Stimulated activated CD8-positive, alpha-beta memory T cell treated with anti-CD3 and anti-CD28 coated beads, Interleukin-7, amount 100 ng/mL, for 1 hour (primary cell): ENCODE measurements at places on chromosomes 2 and 18.

- DNase-seq: no peak
Observed at GRCh38 chr2:137857881-137858280, 106.4 kb upstream of the HNMT start.

DNA sequence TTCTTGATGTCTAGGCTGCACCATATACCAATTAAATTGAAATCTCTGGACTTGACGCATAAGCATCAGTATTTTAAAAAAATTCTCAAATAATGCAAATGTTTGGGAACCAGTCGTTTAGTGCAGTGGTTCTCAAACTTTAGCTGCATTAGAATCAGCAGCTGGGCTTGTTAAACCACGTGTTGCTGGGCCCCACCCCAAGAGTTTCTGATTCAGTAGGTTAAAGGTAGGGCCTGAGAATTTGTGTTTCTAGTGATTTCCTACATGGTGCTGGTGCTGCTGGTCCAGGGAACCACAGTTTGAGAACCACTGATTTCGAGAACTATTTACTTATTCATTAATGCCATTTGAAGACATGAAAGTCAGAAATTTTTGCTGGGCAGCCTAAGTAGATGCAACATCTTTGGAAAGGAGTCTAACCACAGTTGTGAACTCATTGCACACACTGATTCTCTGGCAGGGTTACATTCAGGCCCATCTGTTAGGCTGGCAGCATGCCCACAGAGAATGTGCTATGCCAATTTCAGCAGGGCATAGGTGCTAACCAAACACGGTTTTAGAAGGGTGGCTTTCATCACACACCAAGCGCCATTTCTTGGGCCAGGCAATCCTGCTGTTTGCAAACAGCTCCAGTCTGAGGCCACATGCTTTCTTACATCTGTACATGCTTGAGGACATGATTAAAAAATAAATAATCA lies 26.4 kb upstream of the ATP5MC3 start:
- DNase-seq: no peak

- DNase-seq: no peak
Observed at GRCh38 chr2:42001711-42002201, 46.1 kb upstream of the PKDCC start.

GRCh38 chr2:19911808-19912509 lies 10.2 kb upstream of the TTC32 start:
- DNase-seq: no peak

- DNase-seq: no peak
Observed at GRCh38 chr2:172988728-172989127, 86.9 kb upstream of the MAP3K20 start.

DNA sequence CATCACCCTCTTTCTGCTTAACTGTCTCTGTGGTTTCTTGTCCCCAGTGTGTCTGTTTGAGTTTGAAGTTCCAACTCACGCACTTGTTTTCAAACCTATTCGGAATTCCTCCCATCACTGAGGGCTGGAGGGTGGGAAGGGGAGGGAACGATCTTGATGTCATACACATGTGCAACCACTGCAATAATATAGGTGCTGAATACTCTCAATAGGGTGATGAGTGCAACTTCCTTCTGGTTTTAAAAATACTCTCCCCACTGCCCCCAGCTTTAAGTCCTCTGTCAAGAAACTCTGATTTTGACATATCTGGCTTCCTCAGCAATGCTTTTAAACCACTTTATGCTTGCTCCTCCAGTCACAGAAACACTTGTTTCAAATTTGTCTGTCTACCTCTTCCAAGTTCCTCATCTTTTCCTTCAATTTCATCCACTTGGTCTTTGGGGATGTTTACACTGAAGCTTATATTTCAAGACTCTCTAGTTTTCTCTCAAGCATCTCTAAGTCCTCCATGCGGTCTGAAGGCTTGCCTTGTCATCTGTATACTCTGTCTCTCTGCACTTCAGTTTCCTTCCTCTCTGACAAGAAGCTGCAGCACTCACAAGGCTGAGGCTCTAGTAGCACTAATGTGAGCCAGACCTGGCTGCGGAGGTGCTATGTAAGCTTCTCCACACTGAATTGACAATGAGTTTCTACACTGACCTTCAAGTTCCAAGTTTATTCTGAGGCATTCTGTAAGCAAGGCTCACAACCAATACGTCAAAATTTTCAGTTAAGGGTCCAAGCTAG lies 422.3 kb downstream of the ZEB2 start:
- no peak for DNase-seq

DNA sequence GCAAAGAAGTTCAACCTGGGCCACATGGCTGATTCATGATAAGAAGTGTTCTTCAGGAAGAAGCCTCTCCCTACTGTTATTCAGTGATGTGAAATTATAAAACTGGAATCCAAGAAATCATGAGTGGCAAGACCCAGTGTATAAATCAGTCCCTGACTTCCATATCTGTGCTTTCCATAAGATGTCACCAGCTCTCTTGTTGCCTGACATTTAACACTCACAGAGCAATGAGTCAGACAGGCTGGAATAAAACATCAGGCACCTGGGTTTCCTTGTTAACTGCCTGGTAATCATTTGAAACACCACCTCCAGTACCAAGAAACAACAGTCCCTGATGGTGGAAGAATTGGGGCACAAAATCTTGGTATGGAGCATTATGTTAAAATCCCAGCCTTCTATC lies 76.1 kb downstream of the SCG2 start:
- DNase-seq: no peak

- DNase-seq: no peak
Observed at GRCh38 chr2:209976698-209977385, 25.6 kb upstream of the RPE start.

GRCh38 chr2:85291425-85292023 lies 36.3 kb downstream of the TGOLN2 start:
- DNase-seq: no peak

- DNase-seq: no peak
Observed at GRCh38 chr2:134164306-134164705, 89.6 kb upstream of the MGAT5 start.

DNA sequence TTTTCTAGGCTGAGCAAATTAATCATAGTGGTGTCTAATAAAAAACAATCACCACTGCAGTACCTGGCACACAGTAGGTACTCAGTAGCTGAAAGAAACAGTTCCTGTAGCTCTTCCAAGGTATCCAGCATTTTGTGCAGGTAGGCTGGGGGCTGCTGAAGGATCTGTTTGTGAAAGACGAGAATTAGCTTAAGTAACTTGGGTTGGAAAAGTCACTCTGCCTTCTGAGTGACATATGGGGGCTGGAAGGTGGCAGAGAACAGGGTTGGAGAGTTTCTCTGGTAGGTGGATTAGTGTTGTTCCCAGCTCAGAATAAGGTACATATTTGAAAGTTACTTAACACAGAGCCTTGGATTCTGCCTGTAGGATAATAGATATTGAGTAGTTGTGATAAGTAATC lies 72.8 kb downstream of the FMNL2 start:
- no peak for DNase-seq

DNA sequence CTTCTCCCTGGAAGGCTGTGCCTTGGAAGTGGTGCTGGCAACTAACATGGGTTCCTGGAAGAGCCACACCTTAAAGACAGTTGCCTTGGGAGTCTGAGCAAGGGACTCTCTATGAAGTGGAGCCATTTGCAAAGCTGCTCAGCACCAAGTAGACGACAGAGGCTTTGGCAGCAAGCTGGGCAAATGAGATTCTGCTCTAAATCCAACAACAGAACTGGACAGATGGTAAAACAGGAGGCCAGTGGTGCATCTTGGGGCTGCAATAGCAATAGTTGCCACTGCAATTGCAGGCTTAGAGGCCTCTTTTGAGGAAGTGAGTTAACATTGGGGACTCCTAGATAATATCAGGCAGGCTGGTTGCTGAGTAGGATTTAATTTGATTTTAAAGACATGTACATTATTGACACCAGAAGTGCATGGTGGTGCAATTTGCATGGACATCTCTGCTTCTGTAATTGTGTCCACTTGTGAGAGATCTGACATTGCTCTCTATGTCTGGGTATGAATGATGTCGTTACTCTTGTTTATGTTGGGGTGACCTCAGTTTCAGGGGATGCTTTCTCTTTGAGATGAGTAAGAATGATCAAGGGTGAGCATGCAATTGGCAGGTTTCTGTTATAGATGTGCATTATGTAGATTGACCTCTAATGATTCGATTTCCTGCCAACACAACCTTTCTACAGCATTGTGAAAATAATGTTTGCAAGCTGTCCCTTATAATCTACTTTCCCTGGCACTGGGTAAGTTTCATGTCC lies 568.3 kb upstream of the MEX3C start:
- DNase-seq: no peak

- DNase-seq: no peak
Observed at GRCh38 chr18:39199231-39199855, 1633.7 kb upstream of the CELF4 start.

- no peak for DNase-seq
Observed at GRCh38 chr2:47088371-47089082, 66.6 kb downstream of the STPG4 start.

GRCh38 chr2:27973592-27973991 lies 83.1 kb downstream of the BABAM2 start:
- DNase-seq: no peak
